IMR-90 (cell line): ENCODE measurements at places on chromosomes 2 and 18. TPM values are rescaled to one million over a fixed set of nuclear protein-coding genes. Genes with fewer than 3 reads are reported as not detected.

GRCh38 chr2:213166109-213166508 is 14.7 kb upstream of the IKZF2 start:
- no peak for DNase-seq

DNA sequence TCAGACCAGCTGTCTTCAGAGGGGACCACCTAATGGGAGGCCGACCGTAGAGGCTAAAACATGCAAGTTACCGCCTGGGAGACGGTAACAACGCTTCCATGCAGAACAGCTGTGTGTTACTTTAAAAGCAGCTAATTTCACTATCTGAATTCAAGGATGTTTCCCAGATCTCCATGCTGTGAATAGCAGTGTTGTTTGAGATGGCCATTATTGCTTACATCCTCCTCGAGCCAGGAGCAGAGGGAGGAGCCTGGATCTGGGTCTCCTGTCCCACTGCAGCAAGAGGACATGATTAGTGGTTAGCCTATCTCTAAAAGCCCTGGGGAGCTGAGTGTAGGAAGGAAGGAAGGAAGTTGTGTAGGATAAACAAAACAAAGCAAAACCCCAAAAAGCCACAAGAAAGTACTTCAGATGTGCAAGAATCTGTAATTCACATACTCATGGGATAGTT is 50.9 kb downstream of the ACTR2 start:
- DNase-seq, result peak; percentile 49

DNA sequence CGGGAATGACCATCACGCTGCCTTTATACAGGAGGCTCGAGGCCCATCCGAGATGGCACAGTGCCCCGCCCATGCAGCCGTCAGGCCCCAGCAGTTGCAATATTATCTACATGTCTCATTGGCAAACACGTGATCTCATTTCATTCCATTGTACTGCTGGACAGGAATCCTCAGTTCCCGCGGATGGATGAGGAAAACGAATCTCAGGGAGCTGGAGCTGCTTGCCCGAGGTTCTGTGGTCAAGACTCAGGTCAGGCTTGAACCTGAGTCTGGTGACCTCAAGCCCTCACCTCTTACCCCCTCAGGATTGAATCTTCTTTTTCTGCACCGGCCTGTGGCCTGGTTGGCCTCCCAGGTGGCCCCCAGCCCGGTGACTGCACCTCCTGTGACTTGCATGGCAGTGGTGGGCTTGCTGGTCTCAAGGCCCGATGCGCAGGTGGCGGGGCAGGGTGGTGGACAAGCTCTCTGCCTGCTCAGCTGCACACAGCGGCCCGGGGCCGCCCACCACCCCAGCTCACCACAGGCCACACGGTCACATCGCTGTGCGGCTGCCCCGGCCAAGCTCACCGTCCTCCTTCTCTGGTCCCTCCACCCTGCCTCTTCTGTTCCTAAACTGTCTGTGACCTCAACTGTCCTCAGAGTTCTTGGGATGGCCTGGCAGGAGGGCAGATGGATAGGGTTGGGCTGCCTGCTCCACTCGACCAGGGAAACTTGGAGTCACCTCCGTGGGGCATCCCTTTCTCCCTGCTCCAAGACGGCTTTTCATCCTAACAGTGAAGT is 52.0 kb upstream of the HS6ST1 start:
- peak; percentile 32 for DNase-seq

DNA sequence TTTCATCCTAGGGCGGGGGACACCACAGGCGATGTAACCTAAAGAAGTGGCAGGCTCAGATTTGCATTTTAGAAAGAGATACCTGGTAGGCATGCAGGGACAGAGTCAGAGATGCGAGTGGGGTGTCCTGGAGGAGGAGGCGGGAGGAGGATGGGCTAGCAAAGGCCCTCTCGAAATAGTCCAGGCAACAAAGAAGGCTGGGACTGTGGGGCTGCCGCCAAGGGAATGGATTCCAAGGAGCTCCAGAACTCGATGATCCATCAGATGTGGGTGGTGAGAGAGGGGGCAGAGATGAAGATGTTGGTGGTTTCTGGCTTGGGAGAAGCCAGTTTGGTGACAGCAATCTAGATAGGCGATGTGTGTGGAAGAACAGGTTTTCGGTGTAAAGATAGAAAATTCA is 12.5 kb upstream of the INPP5D start:
- DNase-seq, result no peak

- DNase-seq, result no peak
These were observed 49.9 kb downstream of the MYO7B start for GRCh38 chr2:127585270-127585807.

DNA sequence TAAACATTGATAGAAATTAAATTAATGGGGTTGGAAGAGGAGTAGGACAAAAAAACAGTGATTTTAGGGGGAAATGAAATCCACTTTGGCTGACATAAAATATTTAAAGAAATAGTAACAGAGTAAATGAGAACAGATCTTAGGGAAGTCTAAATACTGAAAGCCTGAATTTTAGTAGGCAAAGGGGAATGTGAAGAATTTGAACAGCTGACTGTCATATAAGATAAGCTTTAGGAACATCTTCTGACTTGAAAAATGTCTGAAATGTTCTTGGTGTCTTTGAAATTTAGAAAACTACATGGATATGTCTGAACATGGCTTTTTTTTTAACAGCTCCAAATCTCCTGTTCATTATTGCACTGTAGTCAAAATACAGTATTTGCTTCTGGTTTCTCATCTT is 150.3 kb downstream of the CALCRL start:
- DNase-seq, result no peak

DNA sequence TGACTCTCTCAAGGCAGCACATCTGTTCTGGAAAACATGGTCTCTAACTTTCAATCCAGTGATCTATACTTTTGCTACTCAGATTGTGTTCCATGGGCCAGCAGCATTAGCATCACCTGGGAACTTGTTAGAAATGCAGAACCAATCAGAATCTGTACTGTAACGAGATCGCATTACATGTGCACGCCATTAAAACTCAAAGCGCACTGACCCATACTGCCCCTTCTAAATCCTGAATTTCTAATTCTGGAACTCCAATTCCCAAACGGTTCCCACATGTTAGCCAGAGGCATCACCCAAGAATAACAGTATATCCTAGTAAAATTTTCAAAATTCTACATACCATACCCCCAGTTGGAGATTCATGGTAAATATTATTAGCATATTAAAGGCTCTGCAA is 10.5 kb upstream of the DCTN1 start:
- DNase-seq, result no peak

GRCh38 chr18:3824101-3824500 is 374.1 kb downstream of the TGIF1 start:
- DNase-seq, result no peak

DNA sequence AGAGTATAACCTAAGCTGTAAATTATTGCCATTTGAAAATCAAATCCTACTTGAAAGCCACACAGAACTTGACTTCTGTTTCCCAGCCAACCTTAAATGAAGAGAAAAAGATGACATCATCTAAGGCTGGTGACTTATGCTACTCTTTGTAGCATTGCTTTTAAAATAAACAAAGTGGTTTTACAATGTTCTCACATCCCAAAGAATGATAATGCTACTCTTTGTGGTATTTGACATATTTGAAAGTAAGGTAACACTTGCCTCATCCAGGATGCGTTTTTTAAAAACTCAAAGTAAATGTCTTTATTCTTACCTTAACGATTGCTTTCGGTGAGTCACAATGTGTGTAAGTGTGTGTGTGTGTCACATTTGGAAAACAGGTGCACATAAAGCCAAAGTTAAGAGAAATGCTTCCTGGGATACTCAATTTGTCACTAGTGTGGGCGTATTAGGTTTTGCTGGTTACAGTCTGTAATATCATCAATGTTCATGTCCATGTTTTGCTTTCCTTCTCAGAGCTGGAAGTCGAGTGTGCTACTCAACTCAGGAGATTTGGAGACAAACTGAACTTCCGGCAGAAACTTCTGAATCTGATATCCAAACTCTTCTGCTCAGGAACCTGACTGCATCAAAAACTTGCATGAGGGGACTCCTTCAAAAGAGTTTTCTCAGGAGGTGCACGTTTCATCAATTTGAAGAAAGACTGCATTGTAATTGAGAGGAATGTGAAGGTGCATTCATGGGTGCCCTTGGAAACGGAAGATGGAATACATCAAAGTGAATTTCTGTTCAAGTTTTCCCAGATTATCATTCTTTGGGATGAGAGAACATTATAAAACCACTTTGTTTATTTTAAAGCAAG is 2.6 kb downstream of the PMAIP1 start:
- peak; percentile 95 for DNase-seq

Gene GCG
- not detected in 2 replicates for total RNA-seq

Gene GPAT2
- total RNA-seq, result 0.28 and 0.36 TPM in 2 replicates

Gene TMEM200C
- 1.4 and 1.7 TPM in 2 replicates for total RNA-seq

Gene IL37
- total RNA-seq, result not detected in 2 replicates
